ENCODE measurements at places on chromosomes 3 and 15.

- no peak for DNase-seq
Observed at GRCh38 chr15:84829428-84829827, 12.3 kb downstream of the ALPK3 start.

GRCh38 chr3:14780927-14781507, 37.7 kb upstream of the FGD5 start:
- no peak for DNase-seq

- DNase-seq, result no peak
Observed at GRCh38 chr3:58322793-58323192, 9.9 kb upstream of the PXK start.

DNA sequence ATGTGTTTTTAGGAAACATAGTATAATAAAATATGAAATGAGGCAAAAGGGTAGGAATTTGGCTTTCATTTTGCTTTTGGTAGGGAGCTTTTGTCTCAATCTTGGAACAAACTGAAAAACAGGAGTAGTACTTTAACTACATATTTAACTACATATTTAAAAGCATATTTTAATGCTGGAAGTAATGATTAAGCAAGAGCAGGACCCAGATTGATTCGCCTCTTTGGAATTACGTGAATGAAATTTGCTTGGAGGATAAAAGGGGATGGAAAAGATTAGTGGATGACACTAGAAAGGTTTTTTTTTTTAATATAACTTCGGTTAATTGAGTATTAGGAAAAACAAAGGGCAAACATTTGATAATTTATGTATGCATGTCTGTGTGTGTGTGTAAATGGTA, 11.2 kb upstream of the TMEM212 start:
- no peak for DNase-seq

GRCh38 chr3:64405211-64405835, 180.1 kb upstream of the PRICKLE2 start:
- DNase-seq, result no peak

GRCh38 chr3:50525987-50526386, 22.6 kb upstream of the CACNA2D2 start:
- no peak for DNase-seq

DNA sequence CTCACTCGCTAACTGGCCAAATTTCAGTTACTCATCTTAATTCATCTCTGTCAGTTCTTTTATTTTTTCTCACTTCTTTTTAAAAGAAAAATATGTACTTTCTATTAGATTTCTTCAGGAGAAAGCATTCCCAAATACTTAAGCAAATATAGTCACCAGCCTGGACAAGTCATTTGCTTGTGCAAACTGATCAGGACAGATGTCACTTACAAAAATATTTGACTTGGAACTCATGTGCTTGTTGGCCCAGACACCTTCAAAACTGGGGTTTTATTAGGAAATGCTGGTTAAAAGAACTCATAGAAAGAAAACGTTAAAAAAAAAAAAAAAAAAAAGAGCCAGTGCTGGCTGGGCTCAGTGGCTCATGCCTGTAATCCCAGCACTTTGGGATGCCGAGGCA, 31.3 kb upstream of the FOXP1 start:
- no peak for DNase-seq

GRCh38 chr3:64267721-64268604, 42.7 kb upstream of the PRICKLE2 start:
- no peak for DNase-seq

Data from central memory CD8-positive, alpha-beta T cell (primary cell).